ENCODE measurements at places on chromosomes 12 and 14.

DNA sequence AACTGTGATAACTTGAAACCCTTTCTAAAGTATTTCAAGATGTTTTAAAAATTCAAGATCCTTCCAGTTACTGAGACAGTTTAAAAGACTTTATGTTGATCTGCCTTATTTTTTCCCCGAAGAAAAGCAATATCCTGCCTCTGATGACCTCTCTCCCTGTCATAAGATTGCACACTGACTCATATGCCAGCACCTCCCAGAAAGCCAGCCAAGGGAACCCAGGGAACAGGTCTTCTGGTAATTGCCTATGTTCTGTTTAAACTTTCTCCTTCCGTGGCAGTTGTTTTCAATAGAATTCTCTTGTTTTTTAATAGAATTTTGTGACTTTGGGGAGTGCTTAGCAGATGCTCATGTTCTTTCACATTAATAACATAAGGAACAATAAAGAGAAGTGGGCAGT lies 300.2 kb upstream of the PRKD1 start:
- DNase-seq = no peak

GRCh38 chr12:54356951-54357356 lies 7.3 kb downstream of the GPR84 start:
- no peak for DNase-seq

- no peak for DNase-seq
Observed at GRCh38 chr12:98861251-98861650, 216.2 kb downstream of the APAF1 start.

GRCh38 chr12:7375145-7375543 lies 68.8 kb downstream of the CD163L1 start:
- no peak for DNase-seq

- DNase-seq = no peak
Observed at GRCh38 chr12:80979816-80980215, 42.1 kb upstream of the LIN7A start.

GRCh38 chr14:85909581-85909980 lies 379.6 kb downstream of the FLRT2 start:
- no peak for DNase-seq

GRCh38 chr14:50984036-50984710 lies 39.9 kb upstream of the PYGL start:
- DNase-seq = no peak

- DNase-seq = no peak
Observed at GRCh38 chr12:90677055-90677454, 277.9 kb downstream of the CCER1 start.

DNA sequence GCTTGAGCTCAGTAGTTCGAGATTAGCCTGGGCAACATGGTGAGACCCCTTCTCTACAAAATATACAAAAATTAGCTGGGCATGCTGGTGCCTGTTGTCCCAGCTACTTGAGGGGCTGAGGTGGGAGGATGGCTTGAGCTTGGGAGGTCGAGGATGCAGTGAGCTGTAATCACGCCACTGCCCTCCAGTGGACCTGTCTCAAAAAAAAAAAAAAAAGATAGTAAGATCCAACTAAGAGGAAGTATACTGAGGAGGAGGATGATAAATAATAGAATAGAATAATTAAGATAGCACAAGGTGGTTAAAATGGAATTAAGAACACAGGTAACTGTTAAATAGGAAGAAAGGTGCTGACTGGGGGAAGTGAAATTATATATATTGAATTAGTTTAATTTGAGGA lies 37.0 kb upstream of the BAZ1A start:
- no peak for DNase-seq

- DNase-seq = peak; percentile 9
Observed at GRCh38 chr12:40942326-40942725, 245.8 kb upstream of the PDZRN4 start.

GRCh38 chr14:95440496-95440895 lies 76.0 kb downstream of the SYNE3 start:
- no peak for DNase-seq

DNA sequence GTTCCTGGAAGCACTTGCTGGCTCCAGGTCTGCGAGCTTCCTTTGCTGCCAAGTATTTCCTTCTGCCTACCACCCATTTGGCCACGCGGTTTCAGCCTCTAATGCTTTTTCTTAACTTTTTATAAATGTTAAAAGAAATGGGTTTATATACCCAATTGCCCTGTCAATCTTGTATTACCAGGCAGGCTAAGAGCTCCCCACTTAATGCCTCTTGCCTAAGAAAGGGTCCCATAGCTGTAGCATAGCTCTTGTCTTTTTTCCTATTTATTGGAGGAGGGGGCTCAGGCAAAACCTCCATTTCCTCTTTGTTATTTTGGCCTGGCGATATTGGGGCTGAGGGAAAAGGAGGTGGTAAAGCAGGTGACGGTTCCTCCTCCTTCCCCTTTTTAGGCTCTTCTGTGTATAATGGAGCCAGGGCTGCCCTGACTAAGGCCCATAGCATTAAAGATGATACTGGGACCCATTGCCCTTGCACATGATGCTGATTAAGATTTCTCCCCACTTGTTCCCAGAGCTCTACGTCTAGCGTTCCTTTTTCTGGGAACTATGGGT lies 21.6 kb upstream of the BLTP3B start:
- DNase-seq = no peak

- DNase-seq = no peak
Observed at GRCh38 chr12:101650346-101651117, 46.9 kb upstream of the CHPT1 start.

DNA sequence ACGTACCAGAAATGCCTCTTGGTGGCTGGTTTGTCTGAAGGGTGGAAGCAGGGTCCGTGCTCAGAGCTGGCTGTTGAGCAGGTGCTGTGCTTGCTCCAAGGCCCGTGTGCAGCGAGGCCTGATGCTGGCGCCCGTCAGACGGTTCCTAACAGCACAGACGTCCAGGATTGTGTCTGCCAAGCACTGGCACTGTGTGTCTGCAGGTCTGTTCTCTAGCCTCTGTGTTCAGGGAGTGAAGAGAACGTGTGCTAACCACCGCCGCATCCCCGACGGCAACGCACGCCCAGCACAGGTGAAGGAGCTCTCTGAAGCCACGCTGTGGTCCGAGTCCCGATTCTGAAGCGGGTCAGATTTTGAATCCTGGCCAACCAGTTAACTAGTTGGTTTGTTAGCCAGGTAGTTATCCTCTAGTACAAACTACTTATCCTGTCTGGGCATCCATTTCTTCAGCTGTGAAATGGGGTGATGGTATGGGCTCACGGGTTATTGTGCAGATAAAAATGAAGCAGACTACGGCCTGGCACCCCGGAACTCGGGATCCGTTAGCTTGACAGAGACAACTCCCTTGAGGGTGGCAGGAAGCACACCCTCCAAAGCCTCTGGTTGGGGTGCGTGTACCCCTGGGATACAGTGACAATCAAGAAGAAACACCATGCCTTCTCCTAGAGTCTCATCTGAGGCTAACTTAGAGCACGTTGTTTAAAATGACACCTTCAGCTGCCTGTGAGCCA lies 18.6 kb upstream of the TDRD9 start:
- DNase-seq = no peak

DNA sequence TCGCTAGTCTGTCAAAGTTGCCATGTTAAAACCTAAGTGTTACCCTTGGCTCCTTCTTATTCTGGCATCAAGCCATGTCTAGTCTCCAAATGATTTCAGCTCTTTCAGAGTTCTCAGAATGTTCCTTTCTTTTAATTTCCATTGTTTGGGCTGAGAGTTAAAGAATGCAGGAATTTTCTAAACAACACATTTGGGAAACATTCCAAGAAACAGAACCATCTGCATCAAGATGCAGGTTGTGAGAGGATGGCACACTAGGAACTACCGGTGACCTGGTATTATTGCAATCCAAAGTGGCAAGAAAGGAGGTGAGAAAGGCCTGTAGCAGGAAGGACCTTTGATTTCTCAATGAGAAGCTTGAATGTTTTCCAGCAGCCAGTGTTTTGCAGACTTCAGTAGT lies 30.1 kb downstream of the SLC35F4 start:
- no peak for DNase-seq

- no peak for DNase-seq
Observed at GRCh38 chr14:23402296-23403138, 5.6 kb downstream of the MYH6 start.

DNA sequence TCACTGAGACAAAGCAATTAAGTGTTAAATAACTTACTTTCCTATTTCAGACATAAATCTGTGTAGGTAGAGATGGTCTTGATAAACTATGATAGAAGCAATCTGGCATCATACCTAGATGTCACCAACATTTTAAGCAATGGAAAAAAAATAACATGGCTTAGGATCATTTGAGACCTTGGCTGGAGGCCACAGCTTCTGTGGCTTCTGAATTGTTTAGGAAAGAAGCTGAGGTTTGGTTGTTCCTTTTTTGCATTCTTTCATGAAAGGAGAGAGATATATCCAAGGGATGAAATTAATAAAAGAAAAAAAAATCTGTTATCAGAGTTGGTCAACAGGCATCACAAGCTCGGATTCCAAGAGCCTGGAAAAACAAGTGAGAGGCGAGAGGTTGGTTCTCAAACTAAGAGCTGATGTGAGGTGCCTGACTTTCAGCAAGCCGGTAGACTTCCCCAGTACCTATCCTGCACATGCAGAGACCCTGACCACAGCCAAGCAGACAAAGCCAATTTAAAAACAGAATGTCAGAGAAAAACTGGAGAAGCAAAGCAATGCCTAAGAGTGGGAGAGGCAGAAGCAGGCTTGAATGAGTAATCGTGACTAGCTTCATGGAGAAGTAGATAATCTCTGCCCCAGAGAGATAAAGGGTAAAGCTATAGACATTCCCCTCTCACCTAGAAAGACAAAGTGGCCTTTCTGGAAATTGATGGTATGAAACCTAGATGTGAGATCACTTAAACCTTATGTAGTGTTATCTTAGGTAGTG lies 43.4 kb upstream of the ST8SIA1 start:
- DNase-seq = no peak

- DNase-seq = no peak
Observed at GRCh38 chr14:31884776-31885379, 192.2 kb upstream of the ARHGAP5 start.

- no peak for DNase-seq
Observed at GRCh38 chr12:23758608-23759007, 190.9 kb downstream of the SOX5 start.

DNA sequence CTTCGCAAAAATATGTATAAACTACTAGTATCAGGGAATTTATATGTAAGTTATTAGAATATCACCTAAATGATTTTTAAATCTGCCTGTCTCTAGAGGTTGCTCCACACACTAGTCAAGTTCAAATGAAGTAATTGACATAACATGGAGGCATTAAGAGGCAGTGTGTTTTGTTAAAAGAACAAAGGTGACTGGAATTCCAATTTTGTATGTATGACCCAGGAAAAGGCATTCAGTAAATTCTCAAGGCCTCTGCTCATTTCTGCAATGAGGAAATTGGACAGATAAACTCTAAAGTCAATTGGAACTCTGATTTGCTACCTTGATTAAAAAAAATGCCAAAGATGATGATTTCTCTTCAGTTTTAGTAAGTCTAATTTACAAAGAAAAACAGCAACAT lies 117.1 kb downstream of the NAV3 start:
- no peak for DNase-seq

DNA sequence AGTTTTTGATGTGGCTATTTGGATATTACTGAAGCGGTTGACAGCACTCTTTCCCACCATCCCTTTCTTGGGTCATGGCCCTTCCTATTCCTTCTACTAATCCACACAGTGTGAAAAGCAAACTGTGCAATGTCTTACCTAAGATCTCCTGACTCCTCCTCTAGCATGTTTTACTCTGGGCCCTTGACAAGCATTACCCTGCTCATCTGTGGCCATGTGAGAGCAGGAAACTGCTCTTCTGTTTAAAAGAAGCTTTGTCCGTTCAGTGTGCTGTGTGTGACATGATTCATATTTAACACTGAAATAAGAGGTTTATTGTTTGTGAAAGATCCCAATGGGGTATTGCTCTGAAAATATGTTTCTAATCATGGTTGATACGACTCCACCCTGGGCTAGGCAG lies 1022.5 kb downstream of the AACS start:
- DNase-seq = no peak

- DNase-seq = no peak
Observed at GRCh38 chr12:21483531-21483930, 17.9 kb downstream of the RECQL start.

GRCh38 chr14:71013551-71014192 lies 106.4 kb downstream of the PCNX1 start:
- DNase-seq = no peak

GRCh38 chr14:61472801-61473376 lies 151.5 kb downstream of the PRKCH start:
- DNase-seq = no peak

DNA sequence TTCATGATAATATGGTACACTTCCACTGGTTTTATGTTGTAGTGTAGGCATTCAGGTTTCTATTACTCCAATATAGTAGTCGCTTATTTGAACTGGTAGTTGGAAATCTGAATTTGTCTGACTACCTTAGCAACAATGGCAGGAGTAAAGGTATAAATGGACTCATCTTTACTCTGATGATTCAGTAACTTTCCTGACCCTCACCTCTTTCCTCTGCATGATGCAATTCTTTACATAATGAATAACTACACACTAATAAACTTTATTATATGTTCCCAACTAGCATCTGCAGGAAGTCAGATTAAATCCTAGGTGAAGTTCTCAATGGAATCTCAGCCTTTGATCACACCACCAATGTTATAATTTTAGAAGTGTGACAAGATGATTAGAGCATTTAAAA lies 70.5 kb upstream of the ATP2B1 start:
- DNase-seq = no peak

DNA sequence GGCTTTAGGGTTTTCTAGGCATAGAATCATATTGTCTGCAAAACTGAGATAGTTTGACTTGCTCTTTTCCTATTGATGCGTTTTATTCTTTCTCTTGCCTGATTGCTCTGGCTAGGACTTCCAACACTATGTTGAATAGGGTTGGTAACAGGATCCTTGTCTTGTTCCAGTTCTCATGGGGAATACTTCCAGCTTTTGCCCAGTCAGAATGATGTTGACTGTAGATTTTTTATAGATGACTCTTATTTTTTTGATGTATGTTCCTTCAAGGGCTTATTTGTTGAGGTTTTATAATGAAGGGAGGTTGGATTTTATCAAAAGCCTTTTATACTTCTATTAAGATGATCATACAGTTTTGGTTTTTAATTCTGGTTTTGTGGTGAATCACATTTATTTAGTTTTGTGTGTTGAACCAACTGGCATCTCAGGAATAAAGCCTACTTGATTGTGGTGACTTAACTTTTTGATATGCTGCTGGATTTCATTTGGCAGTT lies 478.2 kb downstream of the TMEM117 start:
- no peak for DNase-seq

- DNase-seq = no peak
Observed at GRCh38 chr14:56581041-56581727, 1.6 kb downstream of the TMEM260 start.
